ENCODE measurements at places on chromosomes 16 and 17.

- DNase-seq = no peak
These were observed 34.3 kb downstream of the IL4R start for GRCh38 chr16:27347930-27348685.

- no peak for DNase-seq
These were observed 6.9 kb downstream of the PLLP start for GRCh38 chr16:57277586-57277985.

DNA sequence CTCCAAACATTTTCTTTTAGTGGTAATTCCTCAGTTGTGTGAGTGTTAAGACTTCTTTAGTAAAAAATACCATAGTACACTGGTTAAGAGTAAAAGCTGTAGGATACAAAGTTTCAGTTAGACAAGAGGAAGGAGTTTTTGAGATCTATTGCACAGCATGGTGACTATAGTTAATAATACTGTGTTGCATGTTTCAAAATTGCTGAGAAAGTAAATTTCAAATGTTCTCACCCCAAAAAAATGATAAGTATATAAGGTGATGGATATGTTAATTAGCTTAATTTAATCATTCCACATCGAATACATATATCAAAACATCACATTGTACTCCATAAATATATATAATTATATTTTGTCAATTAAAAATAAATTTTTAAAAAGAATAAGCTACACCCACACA is 22.0 kb upstream of the NLK start:
- DNase-seq = no peak

GRCh38 chr16:324451-325334 is 27.8 kb downstream of the AXIN1 start:
- DNase-seq = peak; percentile 53

- DNase-seq = no peak
These were observed 187.2 kb downstream of the NTN1 start for GRCh38 chr17:9208381-9209105.

DNA sequence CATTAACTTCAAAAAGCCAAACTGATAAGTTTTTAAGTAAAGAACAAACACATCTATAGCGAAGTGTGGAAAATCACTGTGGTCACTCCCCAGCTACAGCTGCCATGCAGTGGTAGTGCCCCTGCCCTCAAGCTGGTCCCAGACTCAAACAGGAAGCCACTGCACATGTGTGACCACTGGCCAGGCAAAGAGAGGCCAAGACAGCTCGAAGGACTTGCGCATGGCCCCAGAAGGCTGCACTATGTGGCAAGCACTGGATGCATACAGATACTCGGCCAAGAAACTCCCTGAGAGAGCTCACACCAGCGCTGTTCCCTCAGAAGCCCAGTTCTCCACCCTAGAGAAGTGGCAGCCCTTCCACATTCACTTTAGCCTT is 82.4 kb downstream of the ANKRD11 start:
- DNase-seq = no peak

- no peak for DNase-seq
These were observed 46.4 kb downstream of the IRF8 start for GRCh38 chr16:85945424-85945751.

DNA sequence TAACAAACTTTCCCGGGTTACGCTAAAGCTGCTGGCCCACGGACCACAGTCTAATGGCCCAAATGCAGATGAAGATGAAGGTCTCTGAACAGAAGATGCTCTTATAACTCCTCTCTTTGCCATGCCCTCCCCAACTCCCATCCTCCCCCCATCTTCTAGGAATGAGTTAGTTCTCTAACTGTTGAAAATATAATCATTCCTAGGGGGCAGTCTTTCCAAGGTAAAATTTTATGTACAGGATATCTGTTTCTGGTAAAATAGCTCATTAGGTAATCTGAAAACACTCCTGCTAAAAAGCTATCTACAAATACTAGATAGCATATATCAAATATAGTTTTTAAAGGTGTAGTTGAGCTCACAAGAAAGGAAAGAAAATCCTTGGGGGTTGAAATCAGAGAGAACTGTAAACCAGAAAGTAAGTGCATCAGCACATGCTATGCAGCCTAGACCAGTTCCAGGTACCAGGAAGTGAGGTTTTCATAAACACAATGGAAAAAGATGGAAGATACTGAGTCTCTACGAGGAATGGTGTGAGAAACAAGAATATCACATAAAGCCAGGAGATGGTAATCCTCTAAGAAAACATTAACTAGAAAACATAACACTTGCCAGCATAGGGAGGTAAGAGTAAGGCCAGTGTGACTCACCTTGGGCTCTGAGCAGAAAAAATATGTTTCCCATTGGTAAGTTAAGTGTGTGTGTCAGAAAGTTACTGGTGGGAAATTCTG is 38.1 kb downstream of the CMC2 start:
- no peak for DNase-seq

GRCh38 chr17:42673885-42674754 is 2.7 kb downstream of the PLEKHH3 start:
- no peak for DNase-seq

GRCh38 chr16:4594433-4595410 is 20.0 kb downstream of the UBALD1 start:
- DNase-seq = no peak

GRCh38 chr17:78132084-78132676 is 1.6 kb downstream of the TMC8 start:
- peak; percentile 73 for DNase-seq

GRCh38 chr17:27239046-27239445 is 54.9 kb upstream of the WSB1 start:
- no peak for DNase-seq

DNA sequence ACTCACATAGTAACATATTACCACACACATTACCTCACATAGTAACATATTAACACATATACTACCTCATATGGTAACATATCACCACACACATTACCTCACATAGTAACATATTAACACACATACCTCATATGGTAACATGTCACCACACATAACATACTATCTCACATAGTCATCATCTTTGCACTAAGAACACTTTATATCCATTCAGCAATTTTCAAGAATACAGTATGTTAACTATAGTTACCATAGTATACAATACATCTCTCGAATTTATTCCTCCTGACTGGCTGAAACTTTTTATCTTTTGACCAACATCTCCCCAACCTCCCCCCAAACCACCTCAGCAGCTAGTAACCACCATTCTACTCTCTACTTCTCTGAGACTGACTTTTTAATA is 7.6 kb downstream of the NUDT7 start:
- no peak for DNase-seq

GRCh38 chr16:83402967-83403366 is 404.8 kb upstream of the HSBP1 start:
- DNase-seq = no peak

GRCh38 chr16:54935266-54935968 is 4.8 kb downstream of the IRX5 start:
- DNase-seq = no peak

- DNase-seq = no peak
These were observed 38.2 kb upstream of the ZC3H18 start for GRCh38 chr16:88531931-88532433.

- no peak for DNase-seq
These were observed 6.4 kb downstream of the NFE2L1 start for GRCh38 chr17:48054238-48055185.

GRCh38 chr16:15542734-15543347 is 100.1 kb downstream of the MARF1 start:
- no peak for DNase-seq

GRCh38 chr17:71183066-71183660 is 937.7 kb upstream of the SOX9 start:
- no peak for DNase-seq

DNA sequence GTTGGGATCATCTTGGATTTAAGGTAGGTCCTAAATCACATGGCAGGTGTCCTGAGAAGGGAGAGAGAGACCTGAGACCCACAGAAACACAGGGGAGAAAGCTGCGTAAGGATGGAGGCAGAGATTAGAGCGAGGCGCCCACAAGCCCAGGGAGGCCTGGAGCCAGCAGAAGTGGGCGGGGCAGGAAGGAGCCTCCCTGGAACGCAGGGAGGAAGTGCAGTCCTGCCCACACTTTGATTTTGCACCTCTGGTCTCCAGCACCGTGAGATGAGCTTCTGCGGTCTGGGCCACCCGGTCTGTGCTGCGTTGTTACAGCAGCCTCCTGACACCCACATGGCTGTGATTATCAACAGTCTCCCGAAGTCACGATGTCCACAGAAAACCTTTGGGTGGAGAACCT is 6.4 kb downstream of the DNASE1L2 start:
- DNase-seq = no peak

DNA sequence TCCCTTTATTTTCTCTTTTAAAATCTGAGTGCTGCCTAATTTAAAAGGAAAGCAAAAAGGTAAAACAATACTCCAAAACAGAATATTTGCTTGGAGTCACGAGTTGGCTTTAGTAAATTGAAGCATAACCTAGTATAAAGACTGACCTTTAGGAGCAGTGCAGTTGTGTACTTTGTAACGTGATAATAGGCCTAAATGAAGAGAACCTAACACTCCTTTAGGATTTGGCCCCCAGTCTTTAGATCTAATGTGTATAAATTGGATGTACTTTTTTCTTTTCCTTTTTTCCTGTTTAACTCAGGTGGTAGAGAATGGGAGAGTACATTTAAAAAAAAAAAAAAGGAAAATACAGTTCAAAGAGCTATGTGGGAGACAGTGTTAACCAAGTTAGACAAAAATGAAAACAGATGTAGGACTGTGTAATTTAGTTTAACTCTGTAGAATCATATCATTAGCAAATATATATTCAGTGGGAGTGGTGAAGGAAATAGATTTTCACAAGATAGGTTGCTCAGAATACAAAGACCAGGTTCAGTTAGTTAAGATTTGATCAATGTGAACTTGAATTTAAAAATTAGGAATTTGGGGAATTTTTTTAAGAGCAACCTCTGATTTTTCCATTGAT is 16.8 kb downstream of the CPD start:
- DNase-seq = no peak

DNA sequence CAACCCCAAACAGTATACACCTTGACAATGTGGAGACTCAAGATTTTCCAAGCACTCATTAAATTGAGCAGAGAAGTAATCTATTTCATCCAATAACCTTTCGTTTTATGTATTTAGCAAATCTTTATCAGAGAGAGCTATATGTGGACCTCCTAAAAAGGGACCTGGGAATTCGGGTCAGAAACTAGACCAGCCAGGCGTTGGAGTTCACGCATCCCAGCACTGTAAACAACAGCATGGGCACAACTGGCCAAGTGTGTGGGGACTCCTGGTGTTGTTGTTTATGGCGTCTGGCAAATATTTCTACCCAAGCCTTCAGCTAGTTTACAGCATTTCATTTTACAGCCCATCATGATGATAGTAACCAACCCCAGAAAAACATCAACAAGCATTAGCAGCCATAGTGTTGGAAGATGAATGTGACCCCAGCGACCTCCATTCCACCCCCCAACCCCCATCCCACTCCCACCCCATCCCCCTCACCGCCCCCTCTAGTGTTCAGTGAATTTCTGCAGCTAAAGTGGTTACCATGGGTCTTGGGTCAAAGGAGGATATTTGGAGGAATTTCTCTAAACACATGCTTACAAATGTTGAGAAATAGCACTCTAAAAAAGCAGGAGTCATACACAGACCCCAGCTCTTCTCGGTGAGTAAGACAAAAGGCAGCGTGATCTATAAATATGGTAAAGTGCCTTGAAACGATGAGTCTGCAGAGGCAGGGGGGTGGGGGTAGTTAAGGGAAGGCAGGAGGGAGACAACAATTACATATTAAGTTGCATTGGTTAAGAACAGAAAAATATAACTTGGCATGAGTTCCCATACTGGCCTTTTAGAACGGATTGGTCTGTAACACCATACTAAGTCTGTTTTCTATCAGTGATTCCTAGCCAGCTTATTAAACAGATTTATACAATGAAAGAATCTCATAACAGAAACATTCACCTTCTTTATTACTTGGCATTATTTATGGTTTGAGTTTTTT is 91.4 kb upstream of the TBX2 start:
- no peak for DNase-seq

- DNase-seq = no peak
These were observed 11.6 kb upstream of the CACNG4 start for GRCh38 chr17:66952681-66953629.

DNA sequence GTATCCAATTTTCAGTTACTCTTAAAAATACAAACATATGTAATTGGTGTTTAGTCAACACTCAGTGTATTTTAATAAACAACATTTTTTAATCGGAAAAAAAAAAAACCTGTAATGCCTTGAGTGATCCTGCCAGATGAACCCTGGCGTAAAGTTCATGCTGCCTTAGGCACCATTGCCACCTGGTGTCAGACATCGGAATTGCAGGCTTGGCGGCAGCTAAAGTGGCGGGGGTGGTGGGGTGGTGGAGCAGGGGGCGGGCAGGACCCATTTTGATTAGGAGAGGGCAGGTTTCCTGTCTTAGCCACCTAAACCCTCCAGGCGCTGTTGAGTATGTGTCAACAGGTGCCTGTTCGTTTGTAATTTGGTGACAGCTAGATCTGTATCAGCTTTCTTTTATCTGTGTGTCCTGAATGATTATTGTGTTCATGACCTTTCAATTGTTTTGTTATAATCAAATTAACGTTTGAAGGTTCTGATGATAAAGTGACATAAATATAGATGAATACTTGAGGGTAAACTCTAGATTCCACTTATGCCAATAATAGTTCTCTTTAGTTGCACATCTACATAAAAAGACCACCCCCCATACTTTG is 588.7 kb downstream of the CDH13 start:
- peak; percentile 29 for DNase-seq

GRCh38 chr16:66661210-66661560 is 35.4 kb downstream of the CMTM4 start:
- no peak for DNase-seq

DNA sequence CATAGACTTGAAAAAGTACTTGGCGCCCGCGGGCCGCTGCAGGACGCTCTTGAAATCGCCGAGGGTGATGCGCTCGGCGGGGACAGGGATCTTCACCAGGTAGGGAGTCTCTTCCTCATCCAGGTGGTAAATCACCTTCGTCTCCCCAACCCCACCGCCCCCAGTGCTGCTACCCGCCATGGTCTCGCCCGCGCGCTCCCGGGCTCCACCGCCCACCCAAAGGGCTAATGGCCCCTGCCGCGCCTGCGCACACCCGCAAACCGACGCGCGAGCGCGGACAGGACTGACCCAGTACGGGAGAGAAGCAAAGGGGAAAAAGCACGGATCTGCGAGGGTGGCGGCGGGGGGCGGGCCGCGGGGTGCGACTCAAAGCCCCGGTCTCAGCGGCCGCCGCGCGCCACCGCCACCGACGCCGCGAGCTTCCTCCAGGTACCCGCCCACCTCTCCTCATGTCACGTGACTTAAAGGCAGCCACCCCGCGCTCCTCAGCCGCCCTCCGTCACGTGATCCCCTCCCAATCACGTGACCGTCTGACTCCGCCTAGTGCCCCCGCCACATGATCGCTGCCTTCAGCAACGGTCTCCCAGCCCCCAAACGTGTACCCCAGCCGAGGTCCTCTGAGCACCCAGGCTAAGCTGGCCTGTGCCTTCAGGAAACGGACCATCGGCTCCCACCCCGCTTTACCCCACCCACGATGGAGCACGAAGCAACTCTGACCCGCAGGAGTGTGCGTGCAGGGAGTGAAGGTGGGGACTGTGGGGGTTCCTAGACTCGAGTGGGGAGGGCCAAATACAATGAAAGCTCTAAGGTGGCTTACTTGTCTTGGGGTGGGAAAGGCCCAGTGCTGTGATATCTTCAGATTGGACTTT is at the start of gene DVL2:
Gene DVL2 (minus strand): TSS at position 435 of the 869 bp plus-strand sequence. CDS start 255 bp downstream, at position 180.
- DNase-seq = peak; percentile 94

- peak; percentile 27 for DNase-seq
These were observed 13.7 kb downstream of the PITPNC1 start for GRCh38 chr17:67390646-67391361.

All from stimulated activated CD4-positive, alpha-beta T cell treated with anti-CD3 and anti-CD28 coated beads, Interleukin-4, amount 100 ng/mL, for 4 hours (primary cell).